ENCODE measurements at places on chromosomes 3 and 15.

GRCh38 chr3:130795396-130795795 lies 48.8 kb upstream of the PIK3R4 start:
- DNase-seq: peak; percentile 36

GRCh38 chr3:12644331-12644937 lies 19.5 kb downstream of the RAF1 start:
- no peak for DNase-seq

DNA sequence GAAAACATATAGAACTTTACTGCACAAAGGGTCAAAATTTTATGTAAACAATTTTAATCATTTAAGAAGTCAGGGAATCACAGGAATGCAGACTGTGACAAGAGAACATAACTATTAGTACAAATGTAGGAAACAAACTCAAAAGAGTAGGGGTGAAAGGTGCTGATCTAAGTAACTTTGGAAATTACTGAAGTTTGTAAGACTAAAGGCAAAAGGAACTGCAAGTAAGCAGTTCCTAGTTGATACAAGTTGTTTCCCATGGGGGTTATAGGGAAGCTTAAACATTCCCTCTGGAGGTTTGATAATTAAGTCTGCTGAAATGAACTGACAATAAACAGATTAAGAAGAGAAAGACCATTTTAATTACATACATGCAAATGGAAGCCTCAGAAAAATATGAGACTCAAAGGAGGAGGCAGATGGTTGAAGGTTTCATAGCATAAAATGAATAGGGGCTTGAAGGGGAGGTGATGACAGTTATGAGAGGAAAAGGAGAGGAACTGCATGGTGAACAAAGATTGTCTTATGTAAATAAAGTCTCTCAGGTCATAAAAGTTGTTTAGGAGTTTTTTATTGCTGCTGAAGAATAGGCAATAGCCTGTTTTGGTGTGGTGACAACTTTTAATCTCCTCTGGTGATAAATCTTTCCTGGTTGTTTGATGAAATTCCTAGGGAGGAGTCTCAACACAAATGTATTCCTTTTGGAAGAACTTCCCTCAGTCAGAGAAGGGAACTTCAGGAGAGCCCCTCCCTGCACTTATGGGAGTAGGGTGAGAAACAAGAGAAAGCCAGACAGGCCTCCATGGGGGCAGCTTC lies 17.1 kb downstream of the SETMAR start:
- no peak for DNase-seq

DNA sequence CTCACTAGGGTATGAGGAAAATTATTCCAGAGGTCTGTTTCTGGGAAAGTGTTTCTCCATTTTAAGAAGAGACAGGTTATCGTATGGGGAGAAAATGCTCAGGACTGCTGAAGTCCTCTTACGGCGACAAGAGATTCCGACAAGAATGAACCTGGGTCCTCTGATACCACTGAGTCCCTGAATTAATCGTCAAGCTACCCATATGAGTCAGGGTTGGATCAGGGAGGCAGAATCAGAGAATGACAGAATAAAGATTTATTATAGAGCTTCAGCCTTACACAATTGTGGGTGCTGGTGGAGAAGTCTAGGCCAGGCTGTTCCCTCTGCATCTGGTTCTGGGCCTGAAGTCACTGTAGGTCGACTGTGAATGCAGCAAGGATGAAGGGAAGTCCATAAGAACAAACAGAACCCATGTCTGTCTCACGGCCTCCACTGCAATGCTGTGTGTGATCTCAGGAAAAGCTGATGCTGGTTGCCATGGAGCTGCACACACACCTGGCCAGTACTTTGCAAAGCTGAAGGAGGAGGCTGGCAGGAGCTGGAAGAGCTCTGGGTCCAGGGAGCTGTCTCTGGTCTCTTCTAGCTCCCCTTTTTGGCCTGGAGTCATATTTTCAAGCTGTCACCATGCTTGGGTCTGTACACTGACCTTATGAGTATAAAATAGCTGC lies 83.9 kb downstream of the HHLA2 start:
- DNase-seq: peak; percentile 35

DNA sequence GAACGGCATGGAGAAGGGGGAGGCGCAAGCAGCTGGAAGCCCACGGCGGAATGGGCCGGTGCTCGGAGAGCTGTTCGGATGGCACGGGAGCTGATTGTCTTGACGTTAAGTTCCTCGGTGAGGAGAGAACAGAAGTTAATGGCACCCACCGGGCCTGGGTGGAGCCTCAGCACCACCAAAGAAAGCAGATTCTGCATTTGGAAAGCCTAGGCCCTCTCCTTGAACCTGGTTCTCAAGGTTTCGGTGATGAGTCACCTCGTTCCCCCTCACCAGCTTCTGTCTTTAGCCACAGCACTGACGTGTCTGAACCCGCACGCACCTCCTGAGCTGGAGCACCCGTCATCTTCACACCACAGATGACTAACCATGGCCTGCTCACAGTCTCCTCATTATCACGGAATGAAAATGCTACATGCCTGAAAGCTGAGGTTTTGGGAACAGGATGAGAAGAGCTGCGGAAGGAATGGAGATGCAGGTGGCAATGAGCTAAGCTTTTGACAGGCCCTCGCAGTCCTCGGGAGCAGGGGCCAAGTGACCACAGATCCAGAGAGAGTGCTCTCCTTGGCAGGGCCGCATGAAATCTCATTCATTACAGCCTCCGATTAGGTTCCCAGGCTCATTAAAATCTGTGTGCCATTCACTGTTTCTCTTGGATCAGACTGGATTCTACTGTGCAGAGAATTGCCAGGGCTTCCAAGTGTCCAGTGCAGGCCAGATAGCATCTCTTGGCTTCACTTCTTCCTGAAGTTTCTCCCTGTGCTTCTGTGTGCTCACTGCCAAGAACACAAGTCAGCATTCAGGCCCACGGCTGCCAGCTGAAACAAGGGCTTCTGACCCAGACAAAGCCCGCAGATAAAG lies 96.3 kb upstream of the DLG1 start:
- DNase-seq: no peak

GRCh38 chr15:70318594-70319465 lies 221.1 kb upstream of the TLE3 start:
- DNase-seq: no peak

DNA sequence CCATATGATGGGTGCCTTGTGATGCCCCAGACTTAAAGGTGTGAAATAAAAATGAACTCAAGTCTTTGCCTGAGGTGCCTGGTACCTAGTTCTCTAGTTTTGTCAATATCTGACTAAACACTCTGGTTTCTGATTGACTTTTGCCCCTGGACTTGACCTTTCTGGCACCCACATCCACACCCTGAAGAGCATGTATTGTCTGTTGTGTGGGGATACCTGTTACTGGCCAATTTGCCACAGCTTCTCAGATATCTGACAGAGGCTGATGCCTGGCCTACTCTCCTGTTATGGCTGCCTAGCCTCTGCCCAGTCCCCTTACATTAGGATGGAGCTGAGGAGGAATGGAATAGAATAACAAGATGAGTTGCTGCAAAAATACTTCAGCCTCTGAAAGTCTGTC lies 3.6 kb downstream of the ZBTB38 start:
- DNase-seq: no peak

DNA sequence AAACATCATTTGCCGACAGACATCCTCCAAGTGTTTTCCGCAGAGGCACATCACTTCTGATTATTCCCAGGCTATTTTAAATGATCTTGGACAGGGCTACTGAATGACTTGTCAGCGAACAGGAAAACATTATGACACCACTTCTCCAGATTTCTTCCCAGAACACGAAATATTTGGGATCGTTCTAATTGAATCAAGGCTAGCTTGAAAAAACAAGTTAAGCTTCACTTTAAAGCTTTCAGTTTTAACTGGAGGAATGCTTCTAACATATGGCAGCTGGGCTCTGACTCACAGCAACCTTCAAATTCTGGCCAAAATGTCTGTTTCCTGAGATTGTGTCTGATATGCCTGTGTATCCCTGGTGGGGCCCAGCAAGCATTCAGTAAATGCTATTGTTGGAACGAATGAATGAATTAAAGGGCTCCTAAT lies 127.0 kb upstream of the ICE2 start:
- DNase-seq: no peak

GRCh38 chr3:159025733-159026132 lies 223.9 kb downstream of the MFSD1 start:
- DNase-seq: no peak

DNA sequence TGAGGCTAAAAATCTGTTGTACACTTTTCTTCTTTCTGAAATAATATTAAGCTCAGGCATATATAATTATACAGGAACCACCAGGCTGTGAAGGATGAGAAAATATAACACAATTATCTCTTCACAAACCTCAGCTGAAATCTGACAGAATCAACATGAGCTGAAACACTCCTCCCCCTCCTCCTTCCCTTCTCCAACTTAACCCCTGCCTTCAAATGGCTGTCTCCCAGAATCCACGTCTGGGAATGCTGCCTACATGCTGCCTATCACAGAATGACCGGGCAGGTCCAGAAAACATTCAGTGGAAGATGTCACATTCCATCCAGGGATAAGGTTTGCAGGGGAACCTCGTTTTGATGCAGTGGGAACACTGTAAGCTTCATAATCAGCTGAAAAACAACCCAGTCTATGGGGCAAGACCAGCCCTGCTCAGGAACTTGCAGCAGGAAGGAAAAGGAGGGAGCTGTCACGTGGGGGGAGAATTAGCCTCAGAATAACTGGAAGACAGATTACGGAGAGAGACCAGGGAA lies 44.0 kb upstream of the SEMA6D start:
- peak; percentile 95 for DNase-seq

DNA sequence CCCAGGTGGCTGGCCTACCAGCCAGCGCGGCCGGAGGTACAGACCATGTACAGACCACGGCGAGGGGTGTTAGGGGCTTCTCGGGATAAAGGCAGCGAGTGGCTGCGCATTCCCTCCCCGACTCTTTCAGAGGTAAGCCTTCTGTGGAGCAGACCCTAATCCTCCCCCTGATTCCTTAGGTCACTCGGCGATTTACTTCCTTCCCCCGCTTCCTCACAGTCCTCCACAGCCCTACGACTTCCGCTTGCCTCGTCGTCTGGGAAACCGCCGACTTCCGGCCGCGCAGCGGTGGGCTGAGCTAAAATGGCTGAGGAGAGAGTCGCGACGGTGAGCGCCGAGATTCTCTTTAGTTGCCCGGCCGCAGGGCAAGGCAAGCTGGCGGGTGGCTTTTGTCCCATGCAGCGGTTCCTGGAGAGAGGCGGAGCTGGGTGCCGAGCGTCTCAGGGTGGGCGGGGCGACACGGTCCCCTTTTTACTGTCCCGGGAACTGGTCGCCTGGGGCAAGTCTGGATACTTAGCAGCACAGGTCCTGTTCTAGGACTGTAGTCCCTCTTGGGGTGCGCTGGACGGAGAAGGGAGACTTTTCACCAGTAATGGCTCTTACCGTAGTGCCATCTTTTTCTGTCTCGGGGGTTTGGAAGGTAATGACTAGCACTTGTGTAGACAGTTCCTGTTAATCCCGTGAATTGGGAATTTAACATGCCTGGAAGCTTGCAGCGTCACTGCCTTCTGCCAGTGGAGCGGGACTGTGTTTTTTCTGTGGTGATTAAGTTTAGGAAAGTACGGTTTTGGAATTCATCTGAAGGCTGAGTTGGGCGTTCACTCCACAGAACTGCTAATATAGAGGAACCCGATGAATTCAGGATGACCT lies at the start of the genes BBS4 and HIGD2B:
Gene BBS4 (plus strand): TSS at position 283 of the 870 bp plus-strand sequence. CDS start 21 bp downstream, at position 304.
Gene HIGD2B (minus strand): TSS at position 258 of the 870 bp plus-strand sequence. CDS start 9,808 bp downstream, outside the sequence.
- no peak for DNase-seq

- no peak for DNase-seq
Measured at GRCh38 chr3:134061401-134061800, 31.7 kb upstream of the SLCO2A1 start.

- peak; percentile 34 for DNase-seq
Measured at GRCh38 chr3:74883690-74884089, 269.2 kb upstream of the CNTN3 start.

- no peak for DNase-seq
Measured at GRCh38 chr3:38840987-38841386, 25.0 kb upstream of the SCN10A start.

DNA sequence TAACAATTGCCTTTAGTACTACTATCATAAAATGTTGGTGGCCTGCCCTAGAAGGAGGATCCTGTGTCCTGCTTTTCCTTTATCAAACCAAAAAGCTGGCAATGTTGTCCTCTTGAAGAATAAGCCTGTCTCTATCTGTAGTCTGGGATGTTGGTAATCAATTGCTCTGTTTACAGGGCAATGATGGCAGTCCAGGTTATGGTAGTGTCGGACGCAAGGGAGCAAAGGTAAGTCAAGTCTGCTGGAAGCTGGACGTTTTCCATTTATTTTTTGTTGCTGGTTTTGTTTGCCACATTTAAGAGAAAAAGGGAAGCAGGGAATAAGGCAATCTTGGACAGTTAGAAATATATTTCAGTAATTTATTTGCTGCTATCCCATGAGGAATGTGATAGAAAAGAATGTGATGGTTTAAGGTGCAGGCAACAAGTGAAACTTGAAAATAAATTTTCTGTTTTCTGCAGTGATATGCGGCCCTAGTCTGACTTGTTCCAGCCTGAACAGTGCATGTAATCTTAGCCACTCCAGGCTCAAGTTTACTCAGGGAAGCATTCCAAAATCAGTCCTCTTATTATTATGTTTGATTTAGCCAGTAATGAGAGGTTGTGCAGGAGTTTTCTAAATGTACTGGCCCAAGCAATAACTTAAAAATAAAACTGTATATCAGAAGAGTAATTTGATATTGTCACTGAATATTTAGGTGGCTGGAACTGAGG lies 110.3 kb downstream of the COL6A6 start:
- no peak for DNase-seq

DNA sequence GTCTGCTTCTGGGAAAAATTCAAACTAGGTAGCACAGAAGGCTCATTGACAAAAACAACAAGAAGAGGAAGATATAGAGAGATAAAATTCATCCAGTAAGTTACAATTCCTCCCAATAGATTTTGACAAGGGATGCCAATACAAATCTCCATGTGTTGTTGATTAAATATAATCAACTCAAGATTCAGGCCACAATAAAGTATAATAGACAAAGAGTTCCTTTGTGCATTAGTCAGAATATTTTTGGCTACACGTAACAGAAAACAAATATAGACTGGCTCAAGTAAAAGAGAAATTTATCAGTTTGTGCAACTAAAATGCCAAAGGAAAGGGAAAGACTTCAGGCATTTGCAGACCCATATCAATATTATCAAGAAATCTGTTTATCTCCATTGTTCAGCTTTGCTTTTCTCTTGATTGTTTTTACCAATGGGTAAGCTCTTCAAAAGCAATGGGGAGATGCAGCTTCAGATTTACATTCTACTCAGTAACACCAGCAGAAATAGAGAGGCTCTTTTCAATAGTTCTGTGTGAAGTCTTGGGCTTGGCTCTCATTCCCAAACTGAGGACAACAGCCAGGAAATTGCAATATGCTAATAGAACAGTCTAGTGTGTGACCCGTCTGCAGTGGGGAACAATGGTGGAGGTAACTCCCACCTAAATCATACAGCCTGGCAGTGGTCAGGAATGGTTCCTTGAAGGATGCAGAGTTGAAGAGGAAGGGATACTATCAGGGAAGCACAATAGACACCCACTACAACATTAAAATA lies 77.6 kb upstream of the PROK2 start:
- DNase-seq: no peak

- no peak for DNase-seq
Measured at GRCh38 chr3:139548801-139549200, 9.3 kb upstream of the RBP1 start.

Measured in NCI-H69 (cell line).